ENCODE measurements at places on chromosomes 7 and 10.

GRCh38 chr10:93337309-93337721 lies 144.8 kb downstream of the MYOF start:
- DNase-seq, result no peak

- no peak for DNase-seq
These were observed 155.8 kb downstream of the GPAM start for GRCh38 chr10:112027731-112028280.

DNA sequence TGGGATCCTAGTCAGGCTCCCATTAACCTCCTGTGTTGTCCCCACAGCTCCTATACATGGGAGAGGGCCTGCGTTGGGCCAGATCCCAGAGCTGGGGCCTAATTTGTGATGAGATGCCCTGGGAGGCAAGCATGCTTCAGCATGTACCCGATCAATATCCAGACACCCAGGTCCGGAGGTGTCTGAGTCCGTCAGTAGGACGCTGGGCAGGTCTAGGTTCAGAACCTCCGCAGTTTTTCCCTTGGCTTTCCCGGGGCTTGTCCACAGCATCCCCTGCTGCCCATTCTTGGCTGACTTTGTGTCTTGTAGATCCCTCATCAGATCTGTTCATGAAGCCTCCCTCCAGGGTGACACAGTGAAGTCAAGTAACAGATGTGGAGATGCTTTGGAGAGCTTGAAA lies 32.7 kb upstream of the RBAK start:
- DNase-seq, result no peak

GRCh38 chr7:121083790-121084251 lies 95.3 kb downstream of the CPED1 start:
- DNase-seq, result no peak

DNA sequence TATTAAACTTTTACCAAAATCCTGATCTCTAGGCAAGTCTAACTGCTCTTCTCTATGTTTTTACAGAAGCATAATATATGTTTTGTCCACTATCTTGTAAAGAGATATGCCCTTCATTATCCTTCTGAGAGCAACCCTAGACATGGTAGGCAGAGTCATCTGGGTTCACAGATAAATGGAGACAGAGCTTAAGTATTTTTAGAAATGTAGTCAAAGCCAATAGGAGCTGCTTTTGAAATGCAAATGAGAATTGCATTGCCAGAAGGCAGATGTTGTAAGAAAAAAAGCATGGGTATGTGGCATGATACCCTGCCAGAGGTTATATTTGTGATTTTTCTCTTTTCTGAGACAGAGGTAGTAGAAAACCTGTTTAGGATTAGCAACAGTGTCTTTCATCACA lies 964.8 kb downstream of the SORCS3 start:
- DNase-seq, result no peak

DNA sequence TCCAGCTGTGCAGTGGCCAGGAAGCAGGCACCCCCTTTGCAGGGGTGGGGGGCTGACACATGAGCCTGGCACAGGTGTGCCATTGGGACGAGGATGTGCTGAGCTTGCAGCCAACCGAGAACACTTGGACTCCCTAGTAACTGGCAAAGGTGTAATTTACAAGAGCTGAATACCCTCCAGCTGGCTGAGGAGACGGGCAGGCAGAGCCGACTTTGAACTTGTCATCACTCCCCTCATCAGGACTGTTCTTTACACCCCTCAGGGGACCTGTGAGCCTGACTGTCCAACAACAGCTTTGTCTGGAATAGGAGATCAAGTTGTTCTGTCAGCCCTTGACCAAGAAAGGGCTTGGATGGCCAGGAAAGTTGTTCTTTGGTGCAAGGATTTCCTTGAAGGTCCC lies 61.2 kb downstream of the CDH23 start:
- no peak for DNase-seq

Measured in left colon (tissue), 2 donors.